Activated T-cell treated with anti-CD3 and anti-CD28 coated beads, Interleukin-2, amount 50 U/mL, for 72 hours (primary cell): ENCODE measurements at places on chromosomes 7 and 10. TPM values are rescaled to one million over a fixed set of nuclear protein-coding genes. Genes with fewer than 3 reads are reported as not detected.

STEAP2 gene
- total RNA-seq, result not detected

TMEM184A gene
- not detected for total RNA-seq

FOXI2 gene
- not detected for total RNA-seq

MMD2 gene
- total RNA-seq, result not detected

SEMA4G gene
- total RNA-seq, result 0.53 TPM

CCDC7 gene
- total RNA-seq, result 16.7 TPM

TMEM225B gene
- total RNA-seq, result 2.5 TPM

TSPAN12 gene
- total RNA-seq, result 0.19 TPM

LRRN3 gene
- total RNA-seq, result 24.0 TPM

CALCR gene
- not detected for total RNA-seq

LBX1 gene
- total RNA-seq, result not detected

POU6F2 gene
- total RNA-seq, result 0.14 TPM

TRPV5 gene
- total RNA-seq, result not detected

RADIL gene
- total RNA-seq, result 0.50 TPM

MAGI2 gene
- total RNA-seq, result 0.44 TPM

CPA2 gene
- total RNA-seq, result not detected

ACSM6 gene
- total RNA-seq, result not detected

POLR2J2 gene
- 11.4 TPM for total RNA-seq

CYTH3 gene
- 2.0 TPM for total RNA-seq

SEM1 gene
- total RNA-seq, result 31.1 TPM

LLCFC1 gene
- not detected for total RNA-seq

PDGFA gene
- 16.0 TPM for total RNA-seq

GCK gene
- 1.3 TPM for total RNA-seq

AKR1C2 gene
- total RNA-seq, result 0.22 TPM

MYH16 gene
- total RNA-seq, result not detected

PON3 gene
- total RNA-seq, result 0.31 TPM

FANK1 gene
- not detected for total RNA-seq

SLC26A5 gene
- not detected for total RNA-seq

ZC3HAV1 gene
- total RNA-seq, result 114 TPM

RBP3 gene
- not detected for total RNA-seq

HKDC1 gene
- 1.6 TPM for total RNA-seq

GPNMB gene
- total RNA-seq, result 0.88 TPM

KNDC1 gene
- total RNA-seq, result 0.28 TPM

ANAPC16 gene
- 183 TPM for total RNA-seq

MSMB gene
- total RNA-seq, result not detected

FEZF1 gene
- total RNA-seq, result not detected

OGDHL gene
- total RNA-seq, result 0.67 TPM
